ENCODE measurements at places on chromosomes 12 and 14.
A peak's percentile ranks its signal among the peaks of the same experiment; 100 is the strongest.

- DNase-seq, result peak; percentile 35
Measured at GRCh38 chr12:81520064-81520945, 238.8 kb downstream of the PPFIA2 start.

- no peak for DNase-seq
Measured at GRCh38 chr14:105131241-105131640, 37.3 kb downstream of the JAG2 start.

GRCh38 chr12:84696281-84696680 is 216.3 kb downstream of the SLC6A15 start:
- no peak for DNase-seq

DNA sequence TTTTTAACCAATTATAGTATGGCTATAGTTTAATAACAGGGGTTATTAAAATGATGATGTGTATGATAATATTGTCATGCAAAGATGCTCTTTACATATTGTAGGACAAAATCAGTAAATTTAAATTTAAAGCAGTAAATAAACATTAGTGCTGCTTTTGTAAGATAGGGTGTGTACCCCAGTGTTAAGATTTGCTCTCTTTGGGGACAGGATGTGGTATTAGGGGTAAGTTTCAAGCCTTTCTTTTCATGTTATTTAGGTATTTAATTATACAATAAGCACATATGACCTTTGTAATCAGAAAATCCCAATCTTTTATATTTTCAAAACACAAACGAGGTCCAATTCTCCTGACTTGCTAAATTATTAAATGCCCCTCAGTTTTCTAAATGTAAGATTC is 39.7 kb upstream of the RPH3A start:
- no peak for DNase-seq

DNA sequence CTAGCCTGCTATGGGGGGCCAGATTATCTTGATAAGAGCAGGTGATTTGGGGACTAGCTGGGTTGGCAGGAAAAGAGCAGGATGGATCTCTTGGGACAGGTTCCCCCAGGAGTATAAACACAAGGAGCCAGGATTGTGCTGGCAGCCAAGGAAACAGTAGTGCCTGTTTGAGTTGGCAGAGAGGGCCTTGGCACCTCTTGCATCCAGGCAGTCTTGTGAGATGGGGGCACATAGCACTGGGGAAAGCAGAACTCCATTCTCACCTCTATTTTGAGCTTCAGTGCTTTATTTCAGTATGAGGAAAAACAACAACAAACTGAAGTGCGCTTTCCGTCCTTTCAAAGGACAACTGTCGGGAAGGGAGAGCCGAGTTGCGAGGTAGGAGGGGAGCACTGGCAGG is 9.4 kb upstream of the UNC119B start:
- DNase-seq, result no peak

Data from pons (tissue), 1 donor.